Hepatocyte (in vitro differentiated cells): ENCODE measurements at places on chromosomes 4 and X. TPM values are rescaled to one million over a fixed set of nuclear protein-coding genes. Genes with fewer than 3 reads are reported as not detected.

Gene USP51
- polyA plus RNA-seq: 0.33 and 0.74 TPM in 2 replicates

Gene SERPINA7
- polyA plus RNA-seq: 33.5 and 47.5 TPM in 2 replicates

Gene TMEM175
- polyA plus RNA-seq: 31.4 and 49.7 TPM in 2 replicates

Gene RBM47
- 44.9 and 49.8 TPM in 2 replicates for polyA plus RNA-seq

Gene EGF
- polyA plus RNA-seq: 3.2 and 5.0 TPM in 2 replicates

Gene OPRPN
- not detected in 2 replicates for polyA plus RNA-seq

Gene ESX1
- polyA plus RNA-seq: not detected in 2 replicates

Gene RBM46
- polyA plus RNA-seq: not detected in 2 replicates

Gene GPR82
- 0.34 and 0.69 TPM in 2 replicates for polyA plus RNA-seq

Gene RS1
- polyA plus RNA-seq: not detected in 2 replicates

Gene LUZP4
- polyA plus RNA-seq: not detected in 2 replicates

Gene FGB
- polyA plus RNA-seq: 1,888 and 2,096 TPM in 2 replicates

Gene OCIAD2
- 160 and 178 TPM in 2 replicates for polyA plus RNA-seq

Gene RPS6KA6
- polyA plus RNA-seq: 2.4 and 2.6 TPM in 2 replicates

Gene ZCCHC18
- 1.2 and 5.7 TPM in 2 replicates for polyA plus RNA-seq

Gene NDNF
- 13.6 and 19.5 TPM in 2 replicates for polyA plus RNA-seq

Gene DGKK
- not detected in 2 replicates for polyA plus RNA-seq

Gene H2BW2
- polyA plus RNA-seq: not detected in 2 replicates

Gene CENPVL3
- 0.67 and 2.2 TPM in 2 replicates for polyA plus RNA-seq

Gene FGFBP2
- polyA plus RNA-seq: 1.7 and 2.2 TPM in 2 replicates

Gene FMR1NB
- not detected in 2 replicates for polyA plus RNA-seq

Gene SRPK3
- 0.32 and 0.89 TPM in 2 replicates for polyA plus RNA-seq

Gene SPOCK3
- polyA plus RNA-seq: 0.55 and 3.0 TPM in 2 replicates

Gene GABRG1
- polyA plus RNA-seq: not detected in 2 replicates

Gene IBSP
- 0.12 TPM in 1 of 2 replicates, not detected in the other for polyA plus RNA-seq

Gene GAGE12E
- not detected in 2 replicates for polyA plus RNA-seq

Gene XK
- 0.07 and 1.2 TPM in 2 replicates for polyA plus RNA-seq

Gene CACNA1F
- polyA plus RNA-seq: 0.27 and 0.44 TPM in 2 replicates
